ENCODE measurements at places on chromosomes 4 and X.
A peak's percentile ranks its signal among the peaks of the same experiment; 100 is the strongest.

GRCh38 chrX:141341341-141341740 is 99.0 kb upstream of the SPANXC start:
- no peak for DNase-seq

DNA sequence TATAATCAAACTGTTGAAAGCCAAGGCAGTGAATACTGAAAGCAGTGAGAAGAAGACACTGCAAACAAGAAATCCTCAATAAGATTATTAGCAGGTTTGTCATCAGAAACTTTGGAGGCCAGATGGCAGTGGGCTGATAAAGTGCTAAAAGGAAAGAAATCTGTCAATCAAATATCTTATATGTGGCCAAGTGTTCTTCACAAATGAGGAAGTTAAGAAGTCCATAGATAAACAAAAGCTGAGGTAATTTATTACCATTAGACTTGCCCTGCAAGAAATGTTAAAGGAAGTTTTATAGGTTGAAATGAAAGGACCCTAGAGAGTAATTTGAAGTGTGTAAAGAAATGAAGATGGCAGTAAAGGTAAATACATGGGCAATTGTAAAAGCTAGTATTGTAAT is 586.6 kb downstream of the RAPGEF2 start:
- DNase-seq = no peak

- no peak for DNase-seq
Observed at GRCh38 chrX:134797390-134797700, 139.1 kb upstream of the PLAC1 start.

DNA sequence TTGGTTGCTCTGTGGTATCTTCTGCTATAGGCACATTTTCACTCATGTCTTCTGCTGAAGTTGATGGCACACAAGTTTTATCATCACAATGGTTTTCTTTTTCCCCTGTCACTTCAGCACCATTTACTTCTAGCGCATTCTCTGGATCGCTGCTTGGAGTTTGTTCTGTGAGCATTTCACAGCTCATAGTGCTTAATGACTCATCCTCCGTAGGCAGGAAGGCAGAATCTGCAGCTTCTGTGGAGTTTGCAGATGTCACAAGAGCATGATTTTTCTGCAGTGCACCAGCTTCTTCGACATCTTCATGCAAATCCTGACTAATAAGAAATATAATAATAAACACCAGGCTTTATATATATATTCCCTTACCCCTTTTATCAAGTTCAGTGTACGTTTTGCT is 83.6 kb downstream of the CHM start:
- no peak for DNase-seq

GRCh38 chrX:115018040-115018647 is 728 bp upstream of the IL13RA2 start:
- no peak for DNase-seq

DNA sequence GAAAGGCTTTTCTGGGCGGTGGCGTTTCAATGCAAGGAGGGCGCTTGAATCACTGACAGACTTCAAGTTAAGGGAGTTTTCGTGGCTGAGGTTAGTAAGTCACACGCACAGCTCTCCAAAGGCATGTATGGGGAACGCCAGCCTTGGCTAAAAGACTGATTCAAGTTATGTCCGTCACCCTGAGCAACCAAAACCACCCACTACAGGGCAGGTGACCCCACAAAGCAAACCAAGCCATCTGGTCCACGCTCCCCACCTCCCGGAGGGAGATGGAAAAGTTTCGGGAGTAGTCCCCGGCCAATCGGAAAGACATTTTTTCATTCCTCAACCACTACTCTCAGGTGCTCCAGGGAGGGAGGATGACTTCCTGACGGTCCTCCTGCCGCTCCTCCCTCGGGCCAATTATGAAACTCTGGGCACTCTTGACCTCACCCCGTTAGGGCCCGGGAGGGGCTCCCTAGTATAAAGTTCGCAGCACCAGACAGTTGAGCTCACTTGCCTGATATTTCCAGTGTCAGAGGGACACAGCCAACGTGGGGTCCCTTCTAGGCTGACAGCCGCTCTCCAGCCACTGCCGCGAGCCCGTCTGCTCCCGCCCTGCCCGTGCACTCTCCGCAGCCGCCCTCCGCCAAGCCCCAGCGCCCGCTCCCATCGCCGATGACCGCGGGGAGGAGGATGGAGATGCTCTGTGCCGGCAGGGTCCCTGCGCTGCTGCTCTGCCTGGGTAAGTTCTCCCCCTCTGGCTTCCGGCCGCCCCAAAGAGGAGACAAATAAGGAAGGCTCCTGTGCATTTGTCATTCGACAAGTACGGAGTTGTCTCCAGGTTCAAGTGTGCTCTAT is at the start of gene EREG:
EREG (plus strand) TSS at position 494 of the 840 bp plus-strand sequence; CDS start at position 658, 164 bp downstream.
- no peak for DNase-seq

DNA sequence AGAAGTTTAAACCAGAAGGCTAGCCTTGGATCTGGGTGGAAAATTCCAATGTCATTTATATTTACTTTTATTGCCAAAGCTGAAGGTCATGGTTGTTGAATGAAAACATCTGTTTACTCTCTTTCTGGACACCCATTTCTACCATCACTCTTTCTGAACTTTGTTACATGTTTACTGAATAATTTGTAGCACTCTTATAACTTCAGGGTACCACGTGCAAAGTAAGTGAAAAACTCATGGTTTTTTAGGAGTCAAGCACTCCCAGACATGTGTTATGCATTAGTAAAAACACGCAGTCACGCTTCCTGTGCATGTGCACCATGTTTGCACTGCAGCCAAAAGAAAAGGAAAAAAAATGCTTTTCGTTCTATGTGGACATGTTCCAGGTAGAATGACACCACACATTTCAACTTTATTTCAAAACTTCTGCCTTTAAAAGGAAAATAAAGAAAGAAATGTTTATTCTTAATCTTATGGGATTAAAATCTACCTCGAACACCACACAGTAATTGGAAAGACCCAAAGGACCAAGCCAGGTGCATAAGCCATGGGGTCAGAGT is 31.4 kb upstream of the ADH1C start:
- DNase-seq = peak; percentile 68

DNA sequence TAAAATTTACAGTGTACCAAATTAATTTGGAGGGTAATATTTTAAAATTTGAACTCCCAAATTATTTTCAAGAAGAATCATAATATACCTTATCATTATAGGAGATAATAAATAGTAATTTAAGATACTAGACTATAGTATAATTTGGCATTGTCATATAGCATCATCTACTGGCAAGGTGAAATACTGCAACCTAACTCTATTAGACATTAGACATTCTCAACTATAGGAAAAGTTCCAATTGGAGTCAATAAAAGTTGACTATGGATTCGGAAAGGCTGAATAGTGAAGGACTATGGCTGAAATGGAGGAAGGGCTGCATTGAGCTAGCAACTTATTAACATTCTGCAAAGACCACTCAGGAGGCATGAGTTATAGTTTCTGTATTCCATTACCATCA is 113.0 kb downstream of the PRDM5 start:
- no peak for DNase-seq

Data from suprapubic skin (tissue), 4 donors.